Left lobe of liver (tissue), 2 donors: ENCODE measurements at places on chromosomes 7 and 10.
A peak's percentile ranks its signal among the peaks of the same experiment; 100 is the strongest.

- DNase-seq = no peak
Measured at GRCh38 chr10:86497621-86498020, 24.0 kb downstream of the WAPL start.

DNA sequence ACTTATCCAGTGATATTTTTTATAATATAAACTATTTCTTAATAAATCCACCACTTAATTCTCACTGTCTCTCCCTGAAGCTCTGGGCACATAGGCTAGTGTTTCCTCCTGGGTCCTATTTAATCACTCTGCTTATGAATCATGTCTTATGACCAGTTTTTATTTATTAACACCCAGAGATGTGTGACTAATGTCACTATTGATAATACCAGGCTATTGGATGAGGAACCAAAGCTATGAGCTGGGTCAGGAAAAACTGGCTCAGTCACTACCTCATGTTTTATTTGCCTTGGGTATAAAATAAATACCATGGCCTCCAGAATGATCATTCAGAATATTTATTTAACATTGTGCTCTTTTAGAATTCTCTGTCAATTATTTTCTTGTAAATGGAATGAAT lies 5.2 kb downstream of the SEMA3E start:
- DNase-seq = no peak

DNA sequence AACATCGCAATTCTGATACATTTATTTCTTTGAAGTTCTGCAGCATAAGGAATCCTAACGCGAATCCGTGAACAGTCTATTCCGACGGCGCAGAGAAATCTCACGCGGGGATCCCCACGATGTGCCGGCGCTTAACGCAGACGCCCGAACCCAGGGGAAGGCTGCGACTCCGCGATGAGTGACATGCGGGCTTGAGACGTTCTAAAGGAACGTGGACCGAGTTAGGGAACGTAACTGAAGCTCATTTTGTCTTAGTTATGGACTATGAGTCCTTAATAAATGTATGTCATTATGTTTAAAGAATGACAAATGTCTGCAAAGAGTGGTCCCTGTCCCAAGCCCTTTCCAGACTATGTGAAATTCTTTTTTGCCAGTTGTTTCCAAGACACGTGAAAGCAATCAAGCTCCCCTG lies 995 bp upstream of the PARD3 start:
- DNase-seq = no peak

DNA sequence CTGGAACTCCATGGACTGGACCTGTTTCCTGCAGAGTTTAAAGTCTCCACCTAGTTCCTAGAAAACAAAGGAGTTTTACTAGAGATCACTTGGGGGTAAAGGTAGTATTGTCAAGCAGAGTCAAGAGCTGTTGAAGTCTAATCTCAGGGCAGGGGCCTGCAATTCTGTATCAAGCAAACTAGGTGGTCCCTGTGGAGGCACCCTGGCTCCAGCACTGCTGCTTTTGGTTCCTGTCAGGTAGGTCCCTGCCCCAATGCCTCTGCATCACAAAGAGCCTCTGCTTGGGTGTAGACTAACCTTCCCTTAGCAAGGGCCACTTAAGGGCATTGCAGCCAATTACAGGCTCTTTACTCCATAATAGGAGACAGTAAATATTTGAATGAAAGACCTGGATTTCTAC lies 22.5 kb downstream of the ZSCAN25 start:
- DNase-seq = no peak

GRCh38 chr10:86162696-86163400 lies 203.7 kb downstream of the GRID1 start:
- peak; percentile 48 for DNase-seq

- DNase-seq = no peak
Measured at GRCh38 chr7:37273891-37274290, 174.8 kb downstream of the ELMO1 start.

GRCh38 chr10:11841375-11841774 lies 18.2 kb downstream of the PROSER2 start:
- DNase-seq = no peak

- DNase-seq = no peak
Measured at GRCh38 chr10:90935581-90936275, 14.8 kb upstream of the ANKRD1 start.

DNA sequence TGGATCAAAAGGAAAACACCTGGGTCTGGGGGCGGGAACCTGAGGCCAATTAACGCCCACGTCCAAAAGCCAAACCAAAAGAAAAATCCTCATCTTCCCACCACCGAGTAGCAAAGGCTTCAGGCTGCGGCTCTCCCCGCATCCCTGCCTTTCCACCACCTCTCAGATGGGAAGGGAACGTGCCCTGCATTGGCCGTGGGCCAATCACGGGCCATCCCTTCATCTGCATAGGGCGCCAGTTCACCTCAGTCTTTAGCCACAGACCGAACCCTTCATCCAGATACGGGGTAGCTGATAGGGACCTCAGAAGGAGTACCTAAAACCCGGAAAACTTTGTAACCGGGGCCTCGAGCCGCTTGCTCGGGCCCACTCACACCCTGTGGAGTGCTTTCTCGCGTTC lies 626 bp downstream of the PRPF18 start:
- DNase-seq = peak; percentile 52

- no peak for DNase-seq
Measured at GRCh38 chr7:45867471-45867870, 5.4 kb downstream of the CCDC201 start.
